Nucleus accumbens (tissue), 56 donors: ENCODE measurements at places on chromosomes 5 and 9.
A peak's percentile ranks its signal among the peaks of the same experiment; 100 is the strongest.

GRCh38 chr5:97077246-97077645, 65.2 kb downstream of the LIX1 start:
- DNase-seq = no peak

GRCh38 chr9:98940276-98940675, 3.4 kb upstream of the COL15A1 start:
- DNase-seq = no peak

GRCh38 chr5:81719743-81720345, 31.1 kb downstream of the SSBP2 start:
- DNase-seq = no peak

- peak; percentile 53 for DNase-seq
These were observed at the start of gene DPYSL3 for GRCh38 chr5:147509710-147510651. Gene DPYSL3, minus strand, starts transcription at chr5:147510068. Its CDS starts 210 bp downstream, at chr5:147509858.

- no peak for DNase-seq
These were observed 449.5 kb downstream of the HINT1 start for GRCh38 chr5:130715541-130715940.

GRCh38 chr5:143200781-143201398, 202.6 kb downstream of the NR3C1 start:
- no peak for DNase-seq

GRCh38 chr9:127455324-127455992, 4.1 kb downstream of the LRSAM1 start:
- no peak for DNase-seq

GRCh38 chr9:126833710-126834345, 26.6 kb upstream of the ZBTB34 start:
- DNase-seq = no peak

GRCh38 chr9:91182429-91183225, 179.1 kb downstream of the AUH start:
- DNase-seq = no peak

GRCh38 chr5:55624841-55625588, 87.1 kb downstream of the SLC38A9 start:
- DNase-seq = no peak

DNA sequence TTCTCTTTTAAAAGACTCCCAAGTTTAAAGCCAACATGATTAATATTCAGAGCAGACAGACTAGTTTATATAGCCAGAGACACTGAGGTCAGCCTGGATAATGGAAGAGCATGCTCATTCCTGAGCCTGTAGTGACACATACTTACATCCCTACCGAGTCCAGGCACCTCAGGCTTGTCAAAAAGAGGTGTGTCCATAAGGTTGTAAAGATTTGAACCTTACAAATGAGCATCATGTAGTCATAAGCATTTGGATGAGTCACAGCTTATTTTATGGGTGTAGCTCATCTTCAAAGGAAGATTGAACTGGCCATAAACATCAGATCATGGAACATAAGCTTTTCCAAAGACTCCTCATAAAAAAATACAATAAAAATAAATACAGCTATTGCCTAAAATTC, 333.5 kb downstream of the EFNA5 start:
- DNase-seq = no peak

DNA sequence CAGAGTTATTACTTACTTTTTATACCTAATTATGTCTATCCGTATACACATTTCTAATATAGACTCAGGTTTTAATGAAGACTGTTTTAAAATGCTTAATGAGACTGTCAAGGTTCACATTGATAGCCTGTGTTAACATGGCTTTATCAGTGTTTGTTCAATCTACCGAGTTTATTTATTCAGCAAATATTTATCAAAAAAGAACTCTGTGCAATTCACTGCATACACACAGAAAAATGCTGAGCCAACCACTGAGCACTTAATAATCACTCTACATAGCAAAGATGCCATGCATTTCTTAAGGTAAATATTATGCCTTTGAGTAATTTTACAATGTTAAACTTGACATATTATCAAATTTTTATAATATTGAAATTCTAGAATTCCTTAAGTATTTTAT, 428.2 kb downstream of the ANXA1 start:
- no peak for DNase-seq

GRCh38 chr9:137136261-137136880, 2.6 kb upstream of the GRIN1 start:
- DNase-seq = no peak

- DNase-seq = no peak
These were observed 167.3 kb downstream of the ROR2 start for GRCh38 chr9:91782708-91783214.

GRCh38 chr5:153618867-153619266, 128.4 kb downstream of the GRIA1 start:
- DNase-seq = no peak

DNA sequence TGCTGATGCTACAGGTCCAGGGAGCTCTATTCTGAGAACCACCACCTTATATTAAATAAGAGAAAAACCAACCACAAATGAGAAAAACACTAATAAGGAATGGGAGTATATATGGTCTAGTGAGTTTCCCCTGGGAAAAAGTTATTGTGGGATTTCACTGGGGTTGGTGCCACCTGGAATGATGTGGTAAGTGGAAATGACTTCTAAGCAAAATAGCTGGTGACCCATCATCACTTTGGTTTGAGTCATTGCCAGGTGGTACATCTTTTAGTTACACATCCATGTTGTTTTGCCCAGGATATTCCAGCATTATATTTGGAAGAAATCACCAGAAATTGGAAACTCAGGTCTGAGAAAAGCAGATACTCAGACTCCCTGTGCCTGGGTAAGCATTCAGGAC, 437.3 kb downstream of the DTWD2 start:
- no peak for DNase-seq

DNA sequence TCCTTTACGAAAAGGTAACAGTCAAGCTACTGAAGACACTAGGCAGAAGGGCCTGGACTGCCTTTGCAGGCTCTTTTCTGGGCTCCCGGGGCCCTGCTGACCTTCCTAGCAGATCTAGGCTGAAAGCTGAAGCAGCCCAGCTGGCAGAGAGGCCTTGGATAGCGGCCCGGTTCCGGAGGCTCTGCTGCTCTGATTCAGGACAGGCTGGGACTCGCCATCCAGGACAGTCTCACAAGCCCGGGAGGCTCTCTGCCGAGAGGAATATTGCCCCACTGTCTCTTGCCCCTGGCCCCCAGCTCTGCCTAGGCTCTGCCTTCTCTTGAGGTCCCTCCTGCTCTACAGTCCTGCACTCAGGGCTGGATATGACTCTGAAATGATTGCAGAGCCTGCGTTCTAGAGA, 67.8 kb downstream of the PSD2 start:
- DNase-seq = peak; percentile 80

DNA sequence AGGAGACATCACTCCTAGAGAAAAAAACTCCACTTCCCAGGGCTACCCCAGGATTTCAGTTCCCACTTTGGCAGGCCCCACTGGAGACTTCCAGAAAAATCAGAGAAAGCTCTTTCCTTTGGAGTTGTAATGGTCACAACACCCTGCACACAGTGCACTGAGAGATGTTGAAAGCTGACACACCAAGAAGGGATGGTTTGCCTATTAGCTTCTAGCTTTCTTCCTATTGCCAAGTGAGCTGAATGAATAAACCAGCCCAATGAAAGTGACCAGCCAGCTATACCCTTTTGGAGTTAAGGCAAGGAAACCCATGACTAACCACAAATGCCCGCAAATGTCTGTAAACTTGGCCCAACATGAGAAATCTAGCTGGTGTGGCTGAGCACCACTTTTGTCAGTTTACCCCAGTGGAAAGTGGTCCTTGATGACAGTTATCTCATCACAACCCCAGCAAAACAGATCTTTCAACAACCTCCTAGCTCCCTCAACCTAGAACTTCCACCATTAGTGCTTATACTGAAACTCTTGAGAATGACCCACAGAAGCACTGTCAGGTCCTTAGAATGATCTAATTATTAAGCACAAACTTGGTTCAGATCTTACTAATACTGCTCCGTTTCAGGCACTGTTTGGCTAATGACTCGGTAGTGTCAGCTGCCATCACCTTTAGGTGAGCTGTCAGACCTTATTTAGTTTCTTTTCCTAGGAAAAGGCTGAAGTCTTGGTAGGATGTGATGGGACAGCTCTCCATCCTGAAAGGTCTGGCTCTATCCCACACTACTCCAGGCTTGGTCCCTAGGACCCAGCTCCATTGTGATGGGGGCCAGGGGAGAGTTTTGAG, 11.2 kb downstream of the IRF1 start:
- DNase-seq = no peak

GRCh38 chr9:22148876-22149637, 140.0 kb upstream of the CDKN2B start:
- no peak for DNase-seq

GRCh38 chr5:15452781-15453180, 47.2 kb upstream of the FBXL7 start:
- no peak for DNase-seq

GRCh38 chr5:93890657-93891056, 149.3 kb upstream of the POU5F2 start:
- DNase-seq = no peak
